ENCODE measurements at places on chromosomes 4 and X.
A peak's percentile ranks its signal among the peaks of the same experiment; 100 is the strongest.

GRCh38 chr4:25030277-25031076 is at the start of gene LGI2:
Gene LGI2 (minus strand): TSS chr4:25030946. CDS start chr4:25030693, 253 bp downstream.
- DNase-seq = no peak

- DNase-seq = peak; percentile 96
Observed at GRCh38 chr4:13918110-13918509, 290.6 kb upstream of the BOD1L1 start.

- DNase-seq = no peak
Observed at GRCh38 chr4:21181716-21182115, 481.5 kb downstream of the PACRGL start.

DNA sequence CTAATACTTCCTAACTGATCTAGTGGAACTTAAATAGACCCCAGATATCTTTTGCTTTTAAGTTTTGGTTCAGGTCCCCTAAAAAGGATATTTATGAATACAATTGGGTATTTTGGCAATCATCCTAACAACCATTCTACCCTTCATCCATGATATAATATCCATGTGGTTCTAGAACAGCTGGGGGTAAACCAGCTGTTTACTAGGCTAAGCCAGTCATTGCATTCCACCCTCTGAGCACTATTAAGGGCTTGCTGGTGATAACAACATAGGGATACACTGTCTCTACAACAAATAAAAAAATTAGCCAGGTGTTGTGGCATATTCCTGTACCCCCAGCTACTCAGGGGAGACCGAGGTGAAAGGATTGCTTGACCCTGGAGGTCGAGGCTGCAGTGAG is 54.8 kb upstream of the MAPK10 start:
- no peak for DNase-seq

DNA sequence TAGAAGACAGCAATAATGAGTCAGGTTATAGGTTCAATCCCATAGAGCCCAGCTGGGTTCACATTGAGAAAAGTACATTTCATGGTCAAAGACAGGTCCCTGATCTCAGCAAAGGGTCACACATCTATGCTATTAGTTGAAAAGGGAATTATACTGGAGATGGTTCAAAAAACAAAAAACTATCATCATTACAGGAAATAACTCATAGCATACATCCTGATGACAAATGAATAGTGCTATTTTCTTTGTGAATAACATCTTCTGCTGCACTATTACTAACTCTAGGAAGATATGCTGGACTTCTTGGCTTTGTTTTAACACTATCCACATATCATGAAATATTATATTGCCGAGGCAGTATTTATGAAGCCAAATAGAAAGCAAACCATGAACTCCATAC is 202.5 kb upstream of the MAB21L2 start:
- peak; percentile 67 for DNase-seq

- DNase-seq = no peak
Observed at GRCh38 chrX:10739426-10739825, 119.0 kb upstream of the MID1 start.

- DNase-seq = no peak
Observed at GRCh38 chr4:55650483-55650882, 14.4 kb upstream of the NMU start.
